GM12878 (cell line): ENCODE measurements at places on chromosomes 11 and 22.

- no peak for DNase-seq
These were observed 8.8 kb downstream of the WNT7B start for GRCh38 chr22:45968003-45968650.

- DNase-seq: no peak
These were observed 6.4 kb upstream of the PKNOX2 start for GRCh38 chr11:125157953-125158680.

GRCh38 chr11:113873236-113873626 is 2.1 kb downstream of the USP28 start:
- no peak for DNase-seq

- DNase-seq: no peak
These were observed 4.4 kb downstream of the NAGA start for GRCh38 chr22:42066126-42066761.

DNA sequence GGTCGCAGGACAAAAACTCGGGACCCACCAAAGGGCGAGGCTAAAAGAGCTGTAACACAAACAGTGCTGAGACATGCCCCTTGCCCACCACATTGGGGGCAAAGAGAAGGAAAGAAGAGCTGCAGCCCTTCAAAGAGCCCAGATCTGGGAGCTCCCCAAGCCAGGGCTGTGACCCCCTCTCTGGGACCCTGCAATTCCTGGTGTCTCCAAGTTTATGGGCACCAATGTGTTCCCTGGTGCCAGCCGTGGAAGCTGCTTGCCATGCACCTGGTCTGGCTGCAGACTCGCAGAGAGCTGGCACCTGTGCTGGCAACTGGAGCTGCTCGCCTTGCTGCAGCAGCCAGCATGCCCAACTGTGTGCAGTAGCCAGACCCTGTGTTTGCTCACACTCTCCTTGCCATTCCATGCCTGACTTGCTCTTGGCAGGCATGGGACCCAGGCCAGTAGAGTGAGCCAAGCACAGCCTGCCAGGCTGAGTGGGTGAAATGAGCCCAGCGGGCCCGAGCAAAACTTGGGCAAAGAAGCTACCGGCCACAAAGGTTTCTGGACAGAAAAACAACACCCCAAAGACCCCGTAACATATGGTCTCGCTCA is 16.0 kb downstream of the RRP8 start:
- no peak for DNase-seq

DNA sequence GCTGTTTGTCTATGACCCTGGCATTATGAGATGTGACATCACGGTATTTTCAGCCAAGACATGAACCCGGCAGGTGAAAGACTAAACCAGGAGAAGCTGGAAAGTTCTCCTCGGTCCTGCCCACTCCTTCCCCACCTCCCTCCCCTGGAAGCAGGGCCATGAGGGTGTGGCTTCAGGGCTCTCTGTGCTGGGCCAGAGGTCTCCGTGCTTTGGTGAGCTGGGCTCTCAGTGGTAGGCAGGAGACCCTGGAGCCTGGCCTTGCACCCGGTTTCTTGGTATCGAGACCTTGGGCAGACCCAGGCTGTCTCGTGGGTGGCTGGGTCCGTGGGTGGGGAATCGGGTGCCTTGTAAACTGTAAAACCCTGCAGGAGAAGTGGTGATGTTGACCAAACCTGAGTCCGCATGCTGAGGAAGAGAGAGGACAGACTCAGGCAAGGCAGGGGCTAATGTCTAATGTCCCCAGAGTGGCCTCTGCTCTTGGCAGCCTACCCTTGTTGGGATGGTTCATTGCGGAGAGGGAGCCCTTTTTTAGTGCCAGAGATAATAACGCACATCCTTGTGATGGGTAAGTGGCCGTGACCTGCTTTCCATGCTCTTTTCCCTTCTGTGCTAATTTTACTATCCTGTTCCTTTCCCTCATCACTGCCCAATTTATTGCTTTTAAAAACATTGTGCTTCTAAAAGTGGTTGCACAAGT is 48.6 kb upstream of the PARVG start:
- DNase-seq: no peak

- no peak for DNase-seq
These were observed 9.1 kb downstream of the LRP5 start for GRCh38 chr11:68321293-68322051.

DNA sequence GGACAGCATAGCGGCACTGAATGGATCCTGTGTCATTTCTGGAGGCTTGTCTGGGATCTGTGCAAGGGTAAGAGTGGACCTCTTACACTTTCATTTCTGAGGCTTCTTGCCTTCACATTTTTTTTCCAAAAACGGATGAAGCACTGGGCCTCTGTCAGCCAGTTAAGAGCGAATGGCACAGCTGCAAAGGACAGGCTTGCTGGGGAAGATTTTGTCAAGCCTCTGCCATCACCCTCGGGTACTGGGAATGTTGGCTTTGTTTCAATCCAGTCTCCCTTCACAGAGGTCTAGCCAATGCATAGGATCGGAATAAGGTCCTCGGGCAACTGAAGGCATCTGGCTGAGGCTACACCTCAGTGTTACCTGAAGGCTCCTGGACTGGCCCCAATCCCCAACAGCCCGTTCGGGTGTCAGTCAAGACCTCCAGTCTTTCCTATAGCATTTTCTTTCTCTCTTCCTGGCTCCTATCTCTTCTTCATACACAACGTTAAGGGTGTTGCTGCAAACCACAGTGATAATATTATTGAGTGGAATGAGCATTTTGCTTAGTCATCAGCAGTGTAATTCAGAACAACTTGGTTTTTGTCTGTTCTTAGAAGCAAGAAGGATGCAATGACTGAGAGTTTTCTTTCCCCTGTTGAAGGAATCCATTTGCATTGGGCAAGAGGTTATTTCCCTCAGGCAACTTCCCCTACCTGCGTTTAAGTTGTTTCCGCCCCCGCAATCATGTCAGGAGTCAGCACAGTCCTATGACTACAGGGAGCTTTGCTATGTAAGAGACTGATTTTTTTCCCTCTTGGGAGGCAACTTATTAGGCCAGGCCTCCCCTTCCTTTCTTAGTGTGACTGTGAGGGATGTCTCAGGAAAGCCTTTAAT is 22.8 kb downstream of the NPAT start:
- DNase-seq: peak; percentile 68

- no peak for DNase-seq
These were observed 86.9 kb downstream of the LDLRAD3 start for GRCh38 chr11:36030731-36031281.

DNA sequence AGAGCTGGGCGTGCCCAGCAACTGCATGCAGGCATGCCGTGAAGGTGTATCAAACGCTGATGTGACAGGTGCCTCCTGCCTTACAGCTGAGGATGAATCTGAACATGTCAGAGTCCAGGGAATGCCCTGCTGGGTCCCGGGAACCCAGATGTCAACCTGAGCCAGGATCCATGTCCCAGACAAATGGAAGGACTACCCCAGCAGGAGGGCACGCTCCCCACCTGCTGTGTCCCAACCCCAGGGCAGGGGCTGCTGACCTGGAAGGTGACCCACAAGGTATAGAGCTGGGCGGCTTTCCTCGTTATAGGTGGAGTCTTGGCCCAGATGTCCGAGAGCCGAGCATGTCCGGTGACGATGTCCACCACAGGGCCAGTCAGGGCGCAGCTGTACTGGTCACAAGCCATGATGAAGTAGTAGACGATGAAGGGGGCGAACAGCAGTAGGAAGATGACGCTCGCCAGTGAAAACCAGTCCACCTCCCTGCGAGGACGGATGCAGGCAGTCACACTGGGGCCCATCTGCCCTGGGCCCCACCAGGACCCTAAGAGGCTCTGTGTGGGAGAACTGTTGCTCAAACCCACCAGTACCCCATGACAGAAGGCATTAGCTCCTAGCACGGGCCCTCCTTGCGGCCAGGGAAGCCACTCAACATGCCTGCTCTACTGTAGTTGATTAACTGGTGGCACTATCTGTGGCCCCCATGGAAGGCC is 4.3 kb downstream of the DHCR7 start:
- DNase-seq: no peak

DNA sequence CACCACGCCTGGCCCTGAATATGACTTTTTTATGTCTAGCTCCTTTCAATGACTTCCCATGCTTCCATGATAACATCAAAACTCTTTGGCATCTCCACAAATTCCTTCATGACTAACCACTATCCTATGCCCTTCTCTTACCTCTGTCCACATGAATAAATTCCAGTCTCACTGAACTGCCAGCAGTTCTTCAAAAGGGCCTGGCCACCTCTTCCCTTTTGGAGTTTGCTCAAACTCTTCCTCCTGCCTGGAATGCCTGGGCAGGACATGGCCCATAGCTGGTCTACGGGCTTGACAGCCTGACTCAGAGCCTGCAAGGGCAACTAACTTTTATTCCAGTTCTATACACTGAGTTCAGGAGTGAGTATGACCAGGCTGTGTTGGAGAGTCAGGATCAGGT is 41.8 kb upstream of the ZBTB16 start:
- DNase-seq: no peak

DNA sequence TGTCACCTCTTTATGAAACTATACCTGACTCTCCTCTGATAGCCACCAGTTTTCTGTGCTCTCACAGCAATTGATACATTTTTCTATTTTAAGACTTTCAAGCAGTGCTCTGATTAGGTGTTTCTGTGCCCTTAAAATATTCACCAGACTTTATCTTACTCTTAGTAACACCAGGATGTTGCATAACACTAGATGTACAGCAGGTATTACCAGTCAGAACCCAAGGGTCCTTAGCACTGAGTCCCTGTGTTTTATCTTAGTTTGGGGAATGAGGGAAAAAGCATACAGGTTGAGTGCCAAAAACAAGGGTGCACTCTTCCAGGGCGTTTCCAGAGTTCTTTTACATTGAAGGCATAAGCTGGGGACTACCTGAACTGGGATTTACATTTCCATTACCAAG is 51.4 kb downstream of the COPB1 start:
- no peak for DNase-seq

GRCh38 chr11:11995601-11996000 is 12.8 kb downstream of the DKK3 start:
- DNase-seq: no peak

DNA sequence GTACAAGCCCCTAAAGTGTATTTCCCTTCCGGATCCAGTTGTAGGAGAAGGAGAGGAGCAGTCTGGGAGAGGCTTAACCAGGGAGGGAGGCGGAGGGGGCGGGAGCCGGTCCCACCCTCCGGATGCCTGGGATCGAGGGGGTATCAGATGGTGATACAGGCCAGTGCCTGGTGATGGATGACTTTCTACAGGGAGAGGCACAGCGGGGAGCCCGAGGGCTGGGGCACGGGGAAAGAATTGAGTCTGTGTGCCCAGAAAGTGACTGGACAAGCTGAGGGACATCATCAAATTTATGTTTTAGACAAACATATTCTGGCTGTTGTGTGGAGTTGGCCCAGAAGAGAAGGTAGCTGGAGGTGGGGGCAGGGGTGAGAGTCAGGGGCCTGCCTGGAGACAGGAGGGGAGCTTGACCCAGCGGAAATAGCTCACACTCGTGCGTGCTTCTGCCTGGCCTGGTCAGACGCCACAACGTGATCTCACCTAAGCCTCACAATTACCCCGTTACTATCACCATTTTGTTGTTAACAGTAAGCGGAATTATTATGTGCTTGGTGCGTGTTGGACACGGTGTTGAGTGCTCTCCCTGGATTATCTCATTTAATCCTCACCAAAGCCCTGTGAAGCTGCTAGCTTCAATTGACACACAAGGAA is 42.4 kb downstream of the AMPD3 start:
- DNase-seq: no peak

- peak; percentile 66 for DNase-seq
These were observed 518.7 kb downstream of the NTM start for GRCh38 chr11:131889146-131889577.

- no peak for DNase-seq
These were observed 37.6 kb upstream of the GLYAT start for GRCh38 chr11:58769308-58769707.

GRCh38 chr11:102138223-102138622 is 28.0 kb downstream of the YAP1 start:
- no peak for DNase-seq

DNA sequence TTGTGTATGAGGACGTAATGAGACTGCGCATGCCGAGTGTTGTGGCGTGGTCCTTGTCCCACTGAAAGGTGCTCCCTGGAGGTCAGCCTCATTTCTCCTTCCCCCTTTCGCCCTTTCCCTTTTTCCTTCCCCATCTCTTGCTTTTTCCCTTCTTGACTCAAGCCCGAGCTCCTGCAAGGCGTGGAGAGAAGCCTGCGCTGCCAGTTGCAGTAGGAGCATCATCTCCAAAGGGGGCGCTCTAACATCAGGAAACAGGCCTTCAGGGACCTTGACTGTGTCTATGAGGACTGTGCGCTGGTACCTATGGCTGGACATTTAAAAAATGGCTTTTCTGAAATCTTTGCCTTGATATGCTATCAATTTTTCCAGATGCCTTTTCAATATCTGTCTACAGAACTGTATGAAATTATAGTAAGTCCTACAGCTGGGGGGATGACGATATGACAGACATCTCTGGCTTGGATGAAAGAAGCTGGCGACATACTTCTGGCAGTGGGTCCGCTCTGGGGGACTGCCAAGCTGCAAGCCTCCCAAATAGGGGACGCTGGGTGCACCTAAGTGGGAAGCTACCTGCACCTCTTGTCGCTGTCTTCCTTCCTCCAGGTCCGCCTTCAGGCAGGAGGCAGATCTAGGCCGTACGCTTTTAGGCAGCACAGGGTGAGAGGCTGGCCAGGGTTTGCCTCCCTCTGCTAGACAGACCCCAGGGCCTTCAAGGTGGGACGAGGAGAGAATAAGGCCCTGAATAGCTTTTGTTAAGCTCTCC is 96.5 kb downstream of the NXPE2 start:
- no peak for DNase-seq

- DNase-seq: no peak
These were observed 24.2 kb downstream of the LIF start for GRCh38 chr22:30222321-30222720.
